ENCODE measurements at places on chromosomes 16 and 17. TPM values are rescaled to one million over a fixed set of nuclear protein-coding genes. Genes with fewer than 3 reads are reported as not detected.
A peak's percentile ranks its signal among the peaks of the same experiment; 100 is the strongest.

GRCh38 chr17:14310605-14311004 is 9.7 kb downstream of the HS3ST3B1 start:
- DNase-seq, result no peak

NAGPA gene
- 43.8 TPM for total RNA-seq

GRCh38 chr16:67399218-67399733 is 6.0 kb upstream of the TPPP3 start:
- no peak for DNase-seq

GRCh38 chr16:55478827-55479429 is at the start of gene MMP2:
Gene MMP2 (plus strand): TSS chr16:55479198. CDS start chr16:55479480, 282 bp downstream.
- peak; percentile 92 for DNase-seq

Measured in MG63 (cell line).